Activated T-helper 1 cell treated with anti-CD3 and anti-CD28 coated beads, Interleukin-12 subunit alpha, Interleukin-12 subunit beta, Interleukin-2, Interleukin-4 antibody, amounts not matched to agents 30 ng/mL and 10 ng/mL and 1 ng/mL, durations not matched to agents 14 hours and 24 hours and 36 hours (primary cell): ENCODE measurements at places on chromosomes 11 and 22.

- DNase-seq: peak; percentile 50
These were observed 1.4 kb downstream of the ASCL2 start for GRCh38 chr11:2268729-2269600.

- no peak for DNase-seq
These were observed 3.7 kb upstream of the MUC5AC start for GRCh38 chr11:1153951-1154493.

GRCh38 chr11:26820739-26821138 lies 98.9 kb upstream of the SLC5A12 start:
- DNase-seq: no peak

DNA sequence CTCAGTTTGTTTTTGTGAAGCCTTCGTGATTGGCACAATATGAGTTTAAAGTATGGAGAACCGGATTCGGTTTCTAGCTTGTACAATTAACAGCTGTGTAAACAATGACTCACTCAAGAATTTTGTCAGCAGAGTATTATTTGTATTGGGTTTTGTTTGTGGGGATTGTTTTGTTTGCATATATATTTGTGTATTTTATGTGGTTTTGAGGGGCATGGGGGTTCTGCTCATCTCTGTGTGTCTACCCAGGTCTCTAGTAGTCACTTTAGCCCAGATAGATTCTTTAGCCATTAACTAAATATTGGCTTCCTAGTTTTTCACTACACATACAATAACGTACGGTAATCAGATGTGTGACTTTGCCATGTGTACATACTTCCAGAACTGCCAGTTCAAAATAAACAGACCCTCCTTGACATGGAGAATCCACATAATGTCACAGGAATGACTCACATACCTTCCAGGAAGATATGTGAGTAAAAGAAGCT lies 7.5 kb upstream of the MS4A7 start:
- DNase-seq: no peak

GRCh38 chr11:66006891-66007176 lies 4.5 kb downstream of the BANF1 start:
- no peak for DNase-seq

GRCh38 chr11:109040303-109040702 lies 375.4 kb downstream of the DDX10 start:
- no peak for DNase-seq

GRCh38 chr11:7968686-7969085 lies 3.4 kb upstream of the NLRP10 start:
- DNase-seq: no peak

DNA sequence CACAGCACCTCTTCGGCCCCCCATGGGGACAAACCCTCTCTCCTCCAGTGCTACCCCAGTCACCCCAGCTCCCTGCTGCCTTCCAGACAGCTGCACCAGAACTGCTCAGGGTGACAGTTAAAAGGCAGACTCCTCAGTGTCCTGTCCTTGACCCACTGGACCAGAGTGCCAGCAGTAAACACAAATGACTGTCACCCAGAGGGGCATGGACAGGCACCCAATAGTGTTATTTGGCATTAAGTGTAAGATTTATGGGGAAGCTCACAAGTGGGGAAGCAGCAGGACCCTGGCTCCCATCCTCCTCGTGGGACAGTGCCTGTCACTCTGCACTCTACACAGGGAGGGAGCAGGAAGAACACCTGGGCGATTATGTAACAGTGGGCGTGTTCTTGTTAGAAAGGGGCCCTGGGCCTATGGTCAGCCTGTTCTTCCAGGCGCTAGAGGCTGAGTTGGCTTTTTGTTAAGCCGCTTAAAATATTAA lies 5.0 kb downstream of the RPS19BP1 start:
- no peak for DNase-seq

DNA sequence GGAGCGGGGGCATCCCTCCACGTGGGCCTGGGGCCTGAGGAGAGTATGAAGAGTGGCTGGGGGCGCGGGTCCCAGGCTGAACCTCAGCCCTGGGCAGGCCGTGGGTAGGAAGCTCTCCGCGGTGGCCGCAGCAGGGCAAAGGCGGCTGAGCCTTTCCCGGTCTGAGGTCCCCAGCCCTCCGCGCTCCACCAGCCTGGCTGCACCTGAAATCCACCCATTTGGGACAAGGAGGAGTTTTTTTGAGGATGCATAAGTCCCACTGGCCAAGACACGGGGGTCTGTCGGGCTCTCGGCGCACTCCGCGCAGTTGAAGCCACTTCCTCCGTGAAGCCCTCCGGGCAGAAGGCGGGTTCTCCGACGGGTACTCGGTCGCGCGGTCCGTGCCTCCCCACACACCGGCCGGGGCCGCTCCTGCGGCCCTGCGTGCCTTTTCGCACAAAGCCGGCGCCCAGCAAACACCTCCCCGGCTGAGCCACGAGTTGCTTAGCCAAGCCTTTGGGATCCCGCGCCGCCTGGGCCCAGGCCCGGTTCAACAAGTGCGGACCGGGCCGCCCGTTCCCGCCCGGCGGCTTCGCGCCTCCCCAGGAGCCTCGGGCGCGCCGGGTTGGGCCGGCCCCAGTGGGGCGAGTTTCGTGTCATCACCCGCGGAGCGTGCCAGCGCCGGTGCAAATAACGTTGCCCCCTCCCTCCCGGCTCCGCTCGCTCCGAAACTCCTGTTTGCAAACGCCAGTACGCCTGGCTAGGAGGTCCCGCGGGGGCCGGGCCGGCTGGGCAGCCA lies 666 bp upstream of the OVOL1 start:
- no peak for DNase-seq

GRCh38 chr11:73425108-73425507 lies 48.9 kb downstream of the RELT start:
- DNase-seq: no peak

GRCh38 chr11:105923252-105923651 lies 98.8 kb downstream of the MSANTD4 start:
- no peak for DNase-seq

DNA sequence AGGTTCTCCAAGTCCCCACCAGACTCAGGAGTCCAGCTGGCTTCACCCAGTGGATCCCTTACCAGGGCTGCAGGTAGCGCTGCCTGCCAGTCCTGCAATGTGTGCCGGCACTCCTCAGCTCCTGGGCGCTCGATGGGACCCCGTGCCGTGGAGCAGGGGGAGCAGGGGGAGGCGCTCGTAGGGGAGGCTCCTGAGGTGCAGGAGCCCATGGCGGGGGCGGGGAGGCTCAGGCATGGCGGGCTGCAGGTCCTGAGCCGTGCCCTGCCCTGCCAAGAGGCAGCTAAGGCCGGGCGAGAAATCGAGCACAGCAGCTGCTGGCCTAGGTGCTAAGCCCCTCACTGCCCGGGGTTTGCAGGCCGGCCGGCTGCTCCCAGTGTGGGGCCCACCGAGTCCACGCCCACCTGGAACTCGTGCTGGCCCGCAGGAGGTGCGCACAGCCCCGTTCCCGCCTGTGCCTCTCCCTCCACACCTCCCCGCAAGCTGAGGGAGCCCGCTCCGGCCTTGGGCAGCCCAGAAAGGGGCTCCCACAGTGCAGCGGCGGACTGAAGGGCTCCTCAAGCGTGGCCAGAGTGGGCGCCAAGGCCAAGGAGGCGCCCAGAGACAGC lies 792.9 kb upstream of the CCDC179 start:
- no peak for DNase-seq

- DNase-seq: no peak
These were observed 6.0 kb upstream of the TNNT3 start for GRCh38 chr11:1913271-1914060.

DNA sequence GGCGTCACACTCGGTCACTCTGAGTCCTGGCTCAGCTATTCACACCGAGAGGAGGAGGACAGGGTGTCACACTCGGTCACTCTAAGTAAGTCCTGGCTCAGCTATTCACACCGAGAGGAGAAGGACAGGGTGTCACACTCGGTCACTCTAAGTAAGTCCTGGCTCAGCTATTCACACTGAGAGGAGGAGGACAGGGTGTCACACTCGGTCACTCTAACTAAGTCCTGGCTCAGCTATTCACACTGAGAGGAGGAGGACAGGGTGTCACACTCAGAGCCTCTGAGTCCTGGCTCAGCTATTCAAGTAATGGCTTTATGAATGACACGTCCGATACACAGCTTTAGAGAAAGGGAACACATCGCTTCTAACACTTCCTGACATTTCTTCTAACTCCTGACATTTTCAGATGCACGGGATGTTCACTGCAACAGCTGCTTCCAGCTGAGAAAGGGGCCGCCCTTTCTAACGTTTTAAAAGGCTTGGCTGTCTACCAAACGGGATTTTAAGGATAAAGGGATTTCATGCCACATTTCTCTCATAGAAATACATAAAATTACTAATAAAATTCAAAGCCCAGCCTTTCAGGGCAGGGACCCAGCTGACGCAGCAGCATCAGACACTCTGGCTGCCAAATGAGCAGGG lies 28.1 kb downstream of the DRD4 start:
- no peak for DNase-seq

- DNase-seq: no peak
These were observed 35.6 kb downstream of the PRDM11 start for GRCh38 chr11:45181889-45182550.

DNA sequence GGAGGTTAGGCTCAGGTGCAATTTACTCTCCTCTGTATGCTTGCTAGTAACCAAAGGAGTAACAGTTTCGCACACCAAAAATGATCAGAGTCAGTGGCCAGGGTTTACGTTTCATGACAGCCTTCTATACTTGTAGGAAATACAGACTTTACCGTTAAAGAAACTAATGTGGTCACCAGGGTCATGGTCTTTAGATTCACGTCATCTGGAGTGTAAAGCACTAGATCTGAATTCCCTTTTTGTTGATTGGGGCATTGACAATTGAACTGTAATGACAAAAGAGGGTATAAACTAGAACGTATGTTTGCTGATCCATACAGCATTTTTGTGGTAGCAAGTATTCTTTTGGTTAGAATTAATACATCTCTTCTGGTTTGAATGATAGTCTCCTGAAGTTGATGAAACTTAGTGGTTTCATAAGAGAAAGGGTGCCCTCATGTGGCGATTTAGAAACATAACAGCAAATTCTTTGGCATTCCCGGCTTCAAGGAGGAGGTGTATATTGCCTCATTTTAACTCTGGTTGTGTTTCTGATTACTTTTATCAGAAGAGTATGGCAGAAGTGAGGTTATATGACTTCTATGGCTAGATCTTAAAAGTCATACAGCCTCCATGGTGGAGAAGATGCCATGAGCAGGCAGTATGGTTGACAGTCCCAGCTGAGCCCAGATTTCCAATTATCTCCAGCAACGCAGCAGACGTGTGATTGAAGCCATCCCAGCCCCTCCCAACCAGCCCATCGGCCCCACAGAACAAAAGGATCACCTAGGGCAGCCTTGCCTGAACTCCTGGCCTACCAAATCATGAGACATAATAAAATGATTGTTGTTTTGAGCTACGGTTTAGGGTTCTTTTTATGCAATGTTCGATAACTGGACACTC lies 35.1 kb downstream of the MMP7 start:
- peak; percentile 18 for DNase-seq
